Left lobe of liver (tissue), 2 donors: ENCODE measurements at places on chromosomes 13 and 19.

GRCh38 chr13:74056801-74057542, 77.2 kb downstream of the KLF12 start:
- no peak for DNase-seq

DNA sequence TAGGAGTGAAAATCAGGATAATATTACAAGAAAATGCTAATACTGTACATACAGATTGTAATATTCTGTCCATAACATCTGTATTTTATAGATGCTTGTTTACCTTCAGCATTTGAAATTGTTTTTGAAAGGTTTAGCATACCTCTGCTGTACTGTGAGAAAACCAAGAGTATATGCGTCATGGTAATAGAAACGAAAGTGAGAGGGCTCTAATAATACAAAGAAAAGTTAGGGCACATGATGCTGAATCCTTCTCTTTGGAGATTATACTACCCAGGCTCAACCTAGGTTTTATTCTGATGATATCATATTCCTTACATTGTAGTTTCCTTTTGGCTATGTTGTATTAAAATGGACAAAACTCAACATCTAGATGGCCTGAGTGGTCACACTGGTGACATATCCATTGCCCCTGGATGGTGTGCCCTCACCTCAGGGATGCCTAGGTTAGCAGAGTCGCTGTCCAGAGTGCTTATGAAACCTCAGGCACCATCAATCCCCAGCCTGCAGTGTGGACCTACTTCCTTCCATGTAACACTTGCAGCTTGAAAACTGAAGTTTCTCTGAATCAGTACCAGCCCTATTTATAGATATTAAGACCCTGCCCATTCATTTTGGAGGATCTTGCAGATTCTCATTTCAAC, 253.7 kb downstream of the KCTD12 start:
- DNase-seq = no peak

- DNase-seq = no peak
These were observed 27.4 kb upstream of the TINCR start for GRCh38 chr19:5595129-5595528.

GRCh38 chr19:32032561-32032960, 312.8 kb upstream of the ZNF507 start:
- DNase-seq = no peak

GRCh38 chr13:47621931-47622330, 379.1 kb downstream of the SUCLA2 start:
- no peak for DNase-seq
